Thoracic aorta endothelial cell (primary cell): ENCODE measurements at places on chromosomes 11 and 22. TPM values are rescaled to one million over a fixed set of nuclear protein-coding genes. Genes with fewer than 3 reads are reported as not detected.

CASP1 gene
- 6.6 and 7.5 TPM in 2 replicates for total RNA-seq

KDM4D gene
- 0.80 and 1.1 TPM in 2 replicates for total RNA-seq

SLC5A1 gene
- total RNA-seq: not detected in 2 replicates

TENM4 gene
- 0.13 and 0.14 TPM in 2 replicates for total RNA-seq

C11orf65 gene
- 0.14 TPM in 1 of 2 replicates, not detected in the other for total RNA-seq

PLA2G3 gene
- total RNA-seq: under 0.01 and 0.29 TPM in 2 replicates

SCGB2A2 gene
- total RNA-seq: not detected in 2 replicates

OR51B4 gene
- total RNA-seq: not detected in 2 replicates

OR2AG1 gene
- not detected in 2 replicates for total RNA-seq

TCN2 gene
- 33.7 and 52.9 TPM in 2 replicates for total RNA-seq

NDUFC2 gene
- total RNA-seq: 128 and 143 TPM in 2 replicates

HIPK3 gene
- 75.5 and 86.7 TPM in 2 replicates for total RNA-seq

SCARF2 gene
- 13.8 and 20.9 TPM in 2 replicates for total RNA-seq

RFPL1 gene
- not detected in 2 replicates for total RNA-seq

GDPD4 gene
- total RNA-seq: not detected in 2 replicates

MMP27 gene
- not detected in 2 replicates for total RNA-seq

AIFM3 gene
- total RNA-seq: not detected in 2 replicates

KRTAP5-8 gene
- not detected in 2 replicates for total RNA-seq

TMPRSS4 gene
- total RNA-seq: not detected in 2 replicates

OVCH2 gene
- not detected in 2 replicates for total RNA-seq

ZNF214 gene
- 1.9 and 2.0 TPM in 2 replicates for total RNA-seq

GAL gene
- total RNA-seq: 5.3 and 9.3 TPM in 2 replicates

SYT13 gene
- total RNA-seq: not detected in 2 replicates

PTDSS2 gene
- 31.0 and 35.1 TPM in 2 replicates for total RNA-seq

CRYAB gene
- total RNA-seq: 0.29 and 1.1 TPM in 2 replicates

DCDC1 gene
- under 0.01 and 0.50 TPM in 2 replicates for total RNA-seq

NTM gene
- total RNA-seq: 0.66 and 0.86 TPM in 2 replicates

IL10RA gene
- 0.07 TPM in 1 of 2 replicates, not detected in the other for total RNA-seq

MAP6 gene
- 0.27 and 0.36 TPM in 2 replicates for total RNA-seq

SLC17A6 gene
- total RNA-seq: not detected in 2 replicates

C22orf23 gene
- 0.22 and 0.27 TPM in 2 replicates for total RNA-seq

TRAF6 gene
- 16.2 and 16.6 TPM in 2 replicates for total RNA-seq

LMO2 gene
- 23.0 and 37.8 TPM in 2 replicates for total RNA-seq

FERMT3 gene
- total RNA-seq: 124 and 138 TPM in 2 replicates

SCT gene
- total RNA-seq: not detected in 2 replicates

TEAD1 gene
- total RNA-seq: 53.8 and 54.3 TPM in 2 replicates
